A172 (cell line): ENCODE measurements at places on chromosomes 2 and 18. TPM values are rescaled to one million over a fixed set of nuclear protein-coding genes. Genes with fewer than 3 reads are reported as not detected.

DNA sequence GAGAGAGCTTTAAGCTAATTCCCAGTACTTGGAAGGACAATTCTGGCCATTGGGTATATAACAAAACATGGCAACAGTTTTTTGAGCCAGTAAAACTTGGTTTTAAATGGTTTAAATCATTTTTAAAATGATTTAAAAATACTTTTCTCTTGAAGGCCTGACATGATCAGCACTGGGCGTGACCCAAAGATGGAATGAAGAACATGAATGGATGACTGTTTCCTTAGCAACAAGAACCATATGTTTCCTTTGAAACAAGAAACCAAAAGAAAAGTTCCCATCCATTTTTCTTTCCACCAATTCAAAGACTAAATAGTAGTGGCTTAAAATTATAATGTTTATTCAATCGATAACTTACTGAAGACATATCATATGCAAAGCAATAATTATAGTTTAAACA lies 348.3 kb upstream of the FIGN start:
- no peak for DNase-seq

GRCh38 chr2:11483806-11484617 lies 18.1 kb upstream of the E2F6 start:
- DNase-seq: no peak

DNA sequence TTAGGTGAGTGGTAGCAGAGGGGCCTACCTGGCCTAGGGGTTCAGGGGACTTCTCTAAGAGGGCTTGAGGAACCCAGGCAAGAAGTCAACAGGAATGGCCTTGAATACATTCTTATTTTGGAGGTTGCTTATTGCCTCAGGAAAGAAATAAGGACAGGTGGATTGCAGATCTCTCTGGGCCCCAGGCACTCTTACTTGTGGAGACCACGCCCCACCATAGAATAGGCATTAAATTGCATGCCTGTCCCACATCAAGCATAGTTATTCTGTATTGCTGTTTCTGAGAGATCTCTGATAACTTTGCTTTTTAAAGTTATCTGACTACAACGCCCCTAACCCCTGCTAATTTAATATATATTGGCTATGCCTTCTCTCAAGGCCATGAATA lies 68.0 kb upstream of the SP3 start:
- no peak for DNase-seq

- no peak for DNase-seq
Measured at GRCh38 chr18:21109936-21110712, 1.5 kb downstream of the ROCK1 start.

DNA sequence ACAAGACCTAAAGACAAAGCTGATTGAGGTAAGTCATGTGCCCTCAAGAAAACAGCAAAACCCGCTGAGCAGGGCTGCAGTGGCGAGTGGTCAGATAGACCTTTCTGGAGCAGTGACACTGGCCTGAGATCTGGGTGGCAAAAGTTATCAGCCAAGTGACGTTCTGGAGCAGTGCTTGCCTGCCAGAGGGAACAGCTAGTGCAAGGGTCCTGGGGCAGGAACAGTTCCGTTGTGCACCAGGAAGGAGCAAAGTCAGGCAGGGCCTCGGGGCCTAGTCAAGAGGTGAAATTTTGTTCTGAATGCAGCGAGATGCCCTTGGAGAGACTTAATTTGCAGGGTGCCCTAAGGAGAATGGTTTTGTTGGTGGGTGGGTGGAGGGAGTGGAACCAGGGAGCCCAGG lies 67.0 kb downstream of the SH3BP4 start:
- no peak for DNase-seq

The SKOR2 gene
- not detected in 2 replicates for total RNA-seq

- DNase-seq: peak; percentile 75
Measured at GRCh38 chr2:46983065-46983801, 67.6 kb upstream of the MCFD2 start.

DNA sequence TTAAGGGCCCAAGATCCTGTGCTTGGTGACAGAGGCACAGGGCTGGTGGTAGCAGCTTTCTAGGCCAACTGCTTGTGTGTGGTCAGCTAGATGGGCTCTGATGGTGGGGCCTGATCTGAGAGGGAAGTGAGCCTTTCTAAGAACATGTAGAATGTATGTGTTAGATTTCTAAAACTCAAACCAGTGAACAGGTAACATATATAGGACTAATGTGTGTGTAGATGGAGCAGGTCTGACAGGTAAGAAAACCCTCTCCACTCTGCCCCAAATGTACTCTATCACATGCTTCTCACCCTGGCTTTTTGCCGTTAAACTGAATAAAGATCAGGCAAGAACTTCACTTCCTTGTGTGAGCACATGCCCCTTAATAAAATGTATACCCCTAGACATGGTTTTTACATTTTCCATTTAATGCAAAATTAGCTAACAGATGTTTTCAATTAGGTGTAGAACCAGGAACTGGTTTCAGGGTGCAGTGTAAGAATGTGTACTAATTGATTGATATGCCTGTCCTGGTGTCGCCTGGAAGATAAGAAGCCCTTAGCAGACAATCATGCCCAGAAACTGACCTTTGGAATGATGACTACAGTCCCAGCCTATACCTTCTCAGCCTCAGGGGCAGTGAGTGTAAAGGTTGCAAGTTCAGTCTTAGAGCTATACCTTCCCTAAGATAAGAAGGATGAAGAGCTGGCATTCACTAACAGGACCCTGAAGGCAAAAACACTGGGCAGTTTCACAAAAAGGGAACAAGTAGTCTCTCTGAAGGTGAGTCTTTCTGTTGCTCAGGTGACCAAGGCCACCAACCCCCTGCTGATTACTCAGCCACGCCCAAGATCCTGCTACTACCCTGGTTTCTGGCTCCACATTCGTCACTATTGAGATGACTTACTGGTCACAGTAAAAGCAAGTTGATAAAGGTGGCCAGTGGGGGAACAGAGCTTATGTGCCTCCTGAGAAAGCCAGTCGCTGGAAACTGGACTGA lies 71.2 kb downstream of the SPATS2L start:
- no peak for DNase-seq

The CMPK2 gene
- total RNA-seq: 11.4 and 12.7 TPM in 2 replicates

The NTSR2 gene
- total RNA-seq: not detected in 2 replicates

DNA sequence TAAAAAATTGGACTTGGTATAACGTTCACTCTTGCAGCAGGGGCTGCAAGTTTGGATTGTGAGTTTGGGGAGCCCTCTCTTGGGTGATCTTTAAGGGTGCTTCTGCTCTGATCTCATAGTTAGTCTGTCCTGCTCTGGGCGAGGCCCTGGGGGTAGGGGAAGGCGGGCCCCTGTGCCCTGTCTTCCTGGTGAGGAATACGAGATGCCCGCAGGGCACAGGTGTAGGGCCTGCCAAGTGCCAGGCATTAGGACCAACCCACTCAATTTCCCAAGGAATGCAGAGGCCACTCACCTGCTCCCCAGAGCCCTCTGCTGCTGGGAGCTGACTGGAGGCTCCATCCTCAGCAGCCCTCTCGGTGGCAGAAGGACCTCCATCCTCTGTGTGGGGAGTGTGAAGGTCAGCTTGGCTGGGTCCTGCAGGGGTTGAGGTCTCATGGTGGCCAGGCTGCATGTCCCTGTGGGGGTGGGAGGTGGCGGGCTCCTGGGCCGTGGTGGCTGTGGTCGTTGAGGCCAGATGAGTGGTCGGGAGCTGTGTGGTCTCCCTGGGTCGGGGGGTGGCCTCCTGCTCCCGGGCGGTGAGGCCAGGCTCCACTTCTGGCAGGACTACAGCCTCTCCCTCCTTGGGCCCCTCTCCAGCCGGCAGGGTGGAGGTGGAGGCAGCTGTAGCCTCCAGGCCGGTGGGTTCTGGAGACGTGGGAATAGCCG lies 21.3 kb downstream of the SDC1 start:
- DNase-seq: no peak

DNA sequence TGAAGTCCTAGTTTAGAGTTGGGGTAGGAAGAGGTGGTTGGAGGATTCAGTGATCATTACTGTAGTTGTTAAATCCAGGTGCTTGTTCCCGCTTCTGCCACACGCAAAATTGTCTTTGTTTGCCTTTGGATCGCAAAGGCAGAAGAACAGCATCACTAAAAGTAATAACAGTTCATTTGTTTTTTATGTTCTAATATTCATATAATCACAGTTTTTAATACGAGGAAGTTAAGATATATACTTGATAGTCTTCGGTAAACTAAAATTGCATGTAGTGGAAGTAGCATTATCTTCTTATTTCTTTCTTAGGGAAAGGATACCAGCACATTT lies 365 bp downstream of the NDUFB3 start:
- DNase-seq: no peak

DNA sequence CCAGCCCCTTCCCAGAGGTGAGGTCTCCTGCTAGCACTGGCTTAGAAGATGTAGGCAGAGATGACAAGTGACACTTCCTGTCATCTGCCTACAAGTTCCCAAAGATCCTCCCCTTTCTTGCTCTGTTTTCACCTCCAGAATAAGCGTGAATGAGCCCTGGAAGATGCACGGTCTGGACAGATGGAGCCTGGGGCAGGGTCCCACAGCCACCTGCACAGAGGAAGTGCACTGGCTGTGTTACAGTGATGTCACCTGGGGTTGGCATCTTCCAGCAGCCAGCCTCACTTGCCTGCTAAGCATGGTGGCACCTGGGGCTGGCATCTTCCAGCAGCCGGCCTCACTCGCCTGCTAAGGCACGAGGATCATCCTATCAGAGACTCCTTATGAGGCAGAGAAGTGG lies 32.3 kb downstream of the TMEM18 start:
- no peak for DNase-seq

GRCh38 chr2:23707096-23707495 lies 219.8 kb downstream of the ATAD2B start:
- no peak for DNase-seq

- no peak for DNase-seq
Measured at GRCh38 chr2:172083628-172084394, 1.5 kb upstream of the DLX1 start.

- no peak for DNase-seq
Measured at GRCh38 chr2:168037778-168038177, 209.6 kb downstream of the STK39 start.

DNA sequence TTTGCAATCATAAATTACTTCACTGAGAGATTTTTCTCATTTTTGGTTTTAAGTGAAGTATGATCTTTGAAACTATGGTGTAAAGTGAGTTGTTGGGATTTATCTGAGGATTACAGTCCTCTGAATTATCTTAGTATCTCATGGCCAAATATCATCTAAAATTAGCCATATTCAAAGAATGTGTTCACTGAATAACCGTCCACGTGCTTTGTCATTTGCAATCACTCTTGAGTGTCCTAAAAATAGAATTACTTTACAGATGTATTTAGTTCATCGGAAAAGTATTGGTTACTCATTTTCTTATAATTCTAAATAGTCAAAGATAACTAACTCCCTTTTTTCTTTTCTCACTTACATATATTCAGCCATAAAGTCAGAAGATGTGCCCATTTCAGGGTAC lies 141.2 kb downstream of the RTN4 start:
- no peak for DNase-seq

GRCh38 chr2:26172871-26173775 lies at the start of gene GAREM2:
GAREM2 (plus strand) TSS chr2:26173088; CDS start chr2:26173221, 133 bp downstream.
- DNase-seq: no peak

DNA sequence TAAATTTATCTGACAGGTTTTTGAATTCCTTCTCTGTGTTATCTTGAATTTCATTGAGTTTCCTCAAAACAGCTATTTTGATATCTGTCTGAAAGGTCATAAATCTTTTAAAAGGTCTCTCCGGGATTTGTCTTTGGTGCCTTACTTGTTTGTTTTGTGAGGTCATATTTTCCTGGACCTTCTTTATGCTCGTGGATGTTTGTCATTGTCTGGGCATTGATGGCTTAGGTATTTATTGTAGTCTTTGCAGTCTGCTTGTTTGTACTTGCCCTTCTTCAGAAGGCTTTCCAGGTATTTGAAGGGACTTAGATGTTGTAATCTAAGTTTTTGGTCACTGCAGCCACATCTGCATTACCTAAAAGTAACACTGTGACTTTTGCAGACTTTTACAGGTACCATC lies 355.2 kb downstream of the PARD3B start:
- DNase-seq: peak; percentile 48

The HOXD12 gene
- total RNA-seq: not detected in 2 replicates

DNA sequence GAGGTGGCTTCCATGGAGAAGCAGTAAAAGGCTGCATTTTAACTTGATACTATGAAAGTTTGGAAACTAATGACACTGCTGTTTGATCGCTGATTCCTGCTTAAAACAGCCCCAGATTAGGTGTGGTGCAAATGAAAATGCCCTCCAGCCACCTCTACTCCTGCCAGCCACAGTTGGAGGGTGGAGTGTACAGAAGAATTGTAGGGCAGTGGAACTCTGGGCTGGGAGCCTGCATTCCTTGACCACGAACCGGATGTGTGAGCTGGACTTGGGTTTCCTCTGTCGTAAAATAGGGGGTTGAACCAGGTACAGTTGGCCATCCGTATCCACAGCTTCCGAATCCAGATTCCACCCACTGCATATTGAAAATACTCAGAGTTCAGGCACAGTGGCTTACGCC lies 84.6 kb upstream of the RFX8 start:
- DNase-seq: no peak

GRCh38 chr2:26846334-26847306 lies 1.3 kb upstream of the DPYSL5 start:
- peak; percentile 65 for DNase-seq

GRCh38 chr18:62069556-62069955 lies 117.3 kb downstream of the PIGN start:
- DNase-seq: no peak

DNA sequence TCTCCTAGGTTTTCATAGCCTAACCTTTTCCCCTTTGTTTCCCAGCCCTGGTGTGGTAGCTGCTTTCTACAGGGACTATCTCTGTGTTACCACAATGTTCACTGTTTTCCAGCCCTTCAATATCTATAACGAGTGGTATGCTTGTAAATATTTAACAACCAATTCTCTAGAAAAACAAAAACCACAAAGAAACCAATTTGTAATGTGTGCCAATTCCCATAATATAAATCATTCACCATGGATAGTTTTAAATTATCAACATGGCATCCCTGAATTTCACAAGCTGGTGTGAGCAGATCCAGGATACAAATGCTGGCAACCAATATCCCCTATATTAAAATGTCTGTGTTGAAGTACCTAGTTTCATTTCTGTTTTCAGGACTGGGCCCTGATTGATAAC lies 207.5 kb upstream of the FBXO11 start:
- no peak for DNase-seq

DNA sequence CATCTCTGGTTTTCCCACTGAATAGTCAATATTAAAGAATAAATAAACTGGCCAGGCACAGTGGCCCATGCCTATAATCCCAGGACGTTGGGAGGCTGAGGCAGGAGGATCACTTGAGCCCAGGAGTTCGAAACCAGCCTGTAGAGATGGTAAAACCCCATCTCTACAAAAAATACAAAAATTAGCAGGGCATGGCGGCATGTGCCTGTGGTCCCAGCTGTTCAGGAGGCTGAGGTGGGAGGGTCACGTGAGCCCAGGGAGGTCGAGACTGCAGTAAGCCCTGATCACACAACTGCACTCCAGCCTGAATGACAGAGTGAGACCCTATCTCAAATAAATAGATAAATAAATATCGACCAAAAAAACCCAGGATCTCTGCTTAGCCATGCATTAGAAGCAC lies 50.2 kb upstream of the BIN1 start:
- no peak for DNase-seq
